ENCODE measurements at places on chromosomes 12 and 14.

GRCh38 chr12:64518396-64518795 lies 66.5 kb downstream of the TBK1 start:
- DNase-seq: no peak

GRCh38 chr14:44798386-44799242 lies 163.1 kb downstream of the KLHL28 start:
- no peak for DNase-seq

GRCh38 chr14:85214471-85214870 lies 315.5 kb upstream of the FLRT2 start:
- no peak for DNase-seq

DNA sequence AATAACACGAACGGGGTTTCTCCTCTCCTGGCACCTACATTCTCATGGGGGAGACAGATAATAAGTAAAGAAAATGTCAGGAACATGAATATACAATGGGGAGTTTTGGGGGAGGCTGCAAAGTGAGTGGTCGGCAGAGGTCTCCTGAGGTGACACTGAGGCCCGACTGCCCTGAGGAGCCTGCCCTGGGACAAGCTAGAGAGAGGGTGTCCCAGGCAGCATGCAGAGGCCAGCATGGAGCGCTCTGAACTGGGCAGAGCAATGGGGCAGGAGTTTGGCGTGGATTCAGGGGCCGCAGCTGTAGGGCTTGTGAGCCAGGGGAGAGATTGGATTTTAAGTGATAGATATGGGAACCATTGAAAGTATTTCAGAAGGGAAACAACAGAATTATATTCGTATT lies 320.5 kb downstream of the CACNA1C start:
- no peak for DNase-seq

GRCh38 chr12:129152351-129153104 lies 299.2 kb downstream of the GLT1D1 start:
- DNase-seq: no peak

- no peak for DNase-seq
Measured at GRCh38 chr14:49939884-49940510, 47.1 kb downstream of the ARF6 start.

GRCh38 chr12:107145397-107145796 lies 52.0 kb upstream of the CRY1 start:
- DNase-seq: no peak

DNA sequence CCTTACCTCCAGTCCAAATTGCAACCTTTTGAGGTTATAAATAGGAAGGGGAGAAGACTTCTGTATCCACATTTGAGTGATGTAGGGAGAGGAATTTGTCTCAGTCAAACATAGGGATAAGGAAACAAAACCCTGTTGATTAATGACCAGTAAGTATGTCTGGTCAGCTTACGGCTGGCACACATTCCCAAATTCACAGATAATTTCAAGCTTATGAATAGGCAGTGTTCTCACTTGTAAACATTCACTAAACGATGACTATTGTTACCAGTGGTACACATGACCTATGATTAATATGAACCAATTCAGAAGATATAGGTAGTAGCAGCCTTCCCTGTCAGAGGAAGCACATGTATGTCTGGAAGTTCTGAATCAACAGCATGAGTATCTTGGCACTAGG lies 33.0 kb upstream of the SLC5A8 start:
- DNase-seq: no peak

DNA sequence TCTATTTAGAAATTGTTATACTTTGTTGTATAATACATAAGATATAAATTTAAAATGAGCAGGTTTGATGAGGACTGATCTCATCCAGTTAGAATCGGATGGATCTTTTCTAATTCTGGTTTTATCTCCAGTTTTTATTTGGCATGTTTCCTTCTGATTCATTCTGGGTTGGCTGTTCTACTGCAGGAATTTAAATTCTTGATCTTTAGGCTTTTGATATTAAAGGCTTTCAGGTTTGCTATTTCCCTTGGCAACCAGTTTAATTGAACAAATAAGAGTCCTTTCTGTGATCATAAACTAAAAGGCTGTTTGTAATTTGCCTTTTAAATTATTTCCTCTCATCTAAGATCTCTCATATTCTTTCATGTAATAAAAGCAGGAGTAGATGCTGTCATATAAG lies 83.4 kb downstream of the PDE6H start:
- DNase-seq: no peak

DNA sequence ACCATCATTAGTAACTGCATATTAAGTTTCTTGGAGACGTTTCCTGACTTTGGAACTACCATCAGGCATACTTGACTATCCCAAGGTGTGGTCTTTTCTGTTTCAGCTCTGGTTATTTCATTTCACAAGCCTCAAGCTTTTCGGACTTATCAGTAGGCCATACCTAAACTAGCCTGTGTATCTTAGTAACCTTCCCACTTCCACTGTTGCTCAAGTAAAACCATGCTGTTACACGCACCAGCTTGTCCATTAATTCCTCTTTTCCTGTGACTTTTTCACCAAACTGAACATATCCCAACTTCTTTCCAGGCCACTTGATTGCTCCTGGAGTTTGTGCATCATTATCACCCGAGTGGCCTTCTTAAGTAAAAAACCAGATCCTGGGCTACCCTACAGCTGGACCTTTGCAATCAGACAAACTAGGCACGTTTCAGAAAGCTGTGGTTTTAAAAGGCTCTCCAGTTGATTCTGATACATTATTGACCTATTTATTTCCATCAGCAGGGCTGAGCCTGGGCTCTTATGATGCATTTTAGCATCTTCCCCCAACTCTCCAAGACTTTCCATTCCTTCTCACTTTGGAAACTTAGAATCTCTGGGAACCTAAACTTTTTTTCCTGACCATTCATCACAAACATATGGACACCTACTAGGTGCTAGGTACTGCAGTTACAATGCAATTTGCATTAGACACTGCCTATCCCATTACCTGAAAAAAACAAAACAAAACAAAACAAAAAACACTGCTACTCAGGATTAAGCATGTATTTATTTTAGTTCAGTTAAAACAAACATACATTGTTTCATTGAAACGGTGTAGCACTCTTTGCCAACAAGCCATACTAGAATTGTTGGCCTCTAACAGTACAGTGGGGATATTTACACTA lies 14.9 kb downstream of the SLC38A2 start:
- DNase-seq: no peak

GRCh38 chr14:23185063-23185462 lies 1.6 kb upstream of the SLC7A8 start:
- DNase-seq: no peak

- no peak for DNase-seq
Measured at GRCh38 chr14:79468486-79468885, 742.8 kb downstream of the DIO2 start.

- DNase-seq: no peak
Measured at GRCh38 chr12:74105434-74105833, 432.2 kb upstream of the ATXN7L3B start.

DNA sequence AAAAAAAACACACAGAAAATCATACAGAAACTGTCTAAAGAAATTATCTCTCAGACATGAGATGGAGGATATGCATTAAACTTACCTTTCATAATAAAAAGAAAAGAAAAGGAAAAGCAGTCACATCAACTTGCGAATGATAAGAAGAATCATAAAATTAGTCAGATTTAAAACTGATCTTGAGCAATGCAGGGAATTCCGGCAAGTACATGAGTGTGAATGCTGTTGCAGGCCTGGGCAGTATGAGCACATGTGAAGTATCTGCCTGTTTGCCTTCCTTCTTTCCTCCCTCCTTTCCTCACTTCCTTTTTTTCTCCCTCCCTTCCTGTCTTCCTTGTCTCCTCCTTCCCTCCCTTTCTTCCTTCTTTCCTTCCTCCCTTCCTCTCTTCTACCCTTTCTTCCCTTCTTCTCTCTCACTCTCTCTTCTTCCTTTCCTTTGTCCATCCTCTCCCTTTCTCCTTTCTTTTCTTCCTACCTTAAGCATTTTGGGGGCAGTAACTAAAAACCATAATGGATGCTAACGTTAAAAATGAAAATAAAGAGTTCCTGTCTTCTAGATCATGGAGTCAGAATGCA lies 38.5 kb upstream of the SLC6A15 start:
- DNase-seq: no peak

- peak; percentile 75 for DNase-seq
Measured at GRCh38 chr12:132614861-132615578, 3.6 kb upstream of the P2RX2 start.

DNA sequence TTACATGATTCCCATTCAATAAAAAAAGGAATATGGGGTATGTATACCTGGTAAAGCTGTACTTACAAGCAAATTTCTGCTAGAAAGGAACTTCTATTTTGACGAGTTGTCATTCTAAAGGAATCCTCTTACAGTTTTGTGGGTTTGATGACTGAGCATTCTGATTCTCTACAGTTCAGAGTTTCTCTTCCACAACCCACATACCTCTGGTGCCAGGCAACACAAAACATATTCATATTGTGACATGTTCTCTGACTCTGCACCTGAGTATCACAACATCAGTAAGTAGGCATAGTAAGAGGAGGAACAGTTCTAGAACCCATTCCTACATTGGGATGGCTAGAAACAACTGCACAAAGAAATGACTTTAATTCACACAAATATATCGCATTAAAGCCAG lies 636.6 kb downstream of the MED13L start:
- DNase-seq: no peak

DNA sequence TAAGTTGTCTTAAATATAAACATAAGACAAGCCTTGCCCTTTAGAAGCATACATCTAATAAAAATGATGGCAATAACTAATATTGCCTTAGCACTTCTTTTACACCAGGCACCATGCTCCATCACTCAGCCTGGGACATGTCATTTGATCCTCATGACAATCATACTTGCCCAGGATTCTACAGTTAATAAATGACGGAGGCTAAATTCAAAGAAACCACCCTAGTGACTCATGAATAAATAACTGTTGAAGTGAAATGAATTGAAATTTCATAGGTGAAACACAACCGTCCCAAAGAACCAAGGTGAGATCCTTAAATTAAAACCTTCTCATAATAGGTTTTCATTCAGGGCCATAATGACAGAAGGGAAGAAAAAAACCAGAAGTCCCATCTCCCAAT lies 89.5 kb downstream of the GRIN2B start:
- no peak for DNase-seq

DNA sequence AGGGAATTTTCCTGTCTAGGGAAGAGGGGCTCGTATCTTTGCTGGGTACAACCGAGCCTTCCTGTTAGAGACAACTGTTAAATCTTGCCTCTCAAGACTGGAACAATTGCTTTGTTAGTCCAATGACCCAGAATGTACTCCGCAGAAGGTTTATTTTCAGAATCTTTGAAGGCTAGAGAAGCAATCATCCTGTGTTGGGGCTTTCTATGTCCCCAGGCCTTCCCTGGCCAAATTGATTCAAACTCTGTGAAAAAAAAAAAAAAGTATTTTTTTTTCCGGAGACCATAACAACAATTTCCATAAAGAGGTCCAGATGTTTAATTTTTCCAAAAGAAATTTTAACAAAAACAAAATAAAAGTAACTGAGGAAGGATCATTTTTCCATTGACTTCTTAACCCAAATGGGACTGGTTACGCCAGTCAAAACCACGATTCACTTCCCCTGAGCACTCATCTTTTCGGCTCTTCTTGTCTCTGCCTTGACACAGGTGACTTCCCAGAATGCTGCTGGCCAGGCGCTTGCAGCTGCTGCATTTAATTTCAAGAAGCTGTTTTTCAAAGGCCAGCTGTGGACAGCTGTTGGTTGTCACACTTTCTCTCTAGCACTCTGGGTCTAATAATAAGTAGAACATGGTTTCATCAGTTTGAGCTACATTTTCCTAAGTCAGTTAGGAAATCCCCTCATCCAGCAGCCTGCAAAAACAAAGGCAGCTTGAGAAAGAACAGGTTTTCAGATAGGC lies 81.6 kb upstream of the MANSC4 start:
- DNase-seq: no peak

DNA sequence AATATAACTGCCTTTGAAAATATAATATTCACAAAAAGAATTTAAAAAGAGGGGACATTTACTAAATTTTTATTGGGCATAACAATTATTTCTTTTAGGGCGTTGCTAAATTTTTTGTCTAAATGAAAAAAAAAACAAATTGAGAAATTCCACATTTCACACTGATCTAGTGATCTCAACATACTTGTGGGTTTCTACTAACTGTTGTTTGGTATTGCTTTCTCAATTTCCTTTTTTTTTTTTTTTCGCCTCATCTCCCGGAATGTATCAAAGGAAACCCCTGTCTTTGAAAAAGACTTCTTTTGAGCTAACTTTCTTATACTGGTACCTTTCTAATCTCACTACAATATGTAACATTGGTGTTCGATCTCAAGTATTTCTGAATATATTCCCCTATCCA lies at the start of gene CLEC4D:
CLEC4D (plus strand) TSS at position 248 of the 400 bp plus-strand sequence. CDS start 230 bp downstream, outside the sequence.
- no peak for DNase-seq

DNA sequence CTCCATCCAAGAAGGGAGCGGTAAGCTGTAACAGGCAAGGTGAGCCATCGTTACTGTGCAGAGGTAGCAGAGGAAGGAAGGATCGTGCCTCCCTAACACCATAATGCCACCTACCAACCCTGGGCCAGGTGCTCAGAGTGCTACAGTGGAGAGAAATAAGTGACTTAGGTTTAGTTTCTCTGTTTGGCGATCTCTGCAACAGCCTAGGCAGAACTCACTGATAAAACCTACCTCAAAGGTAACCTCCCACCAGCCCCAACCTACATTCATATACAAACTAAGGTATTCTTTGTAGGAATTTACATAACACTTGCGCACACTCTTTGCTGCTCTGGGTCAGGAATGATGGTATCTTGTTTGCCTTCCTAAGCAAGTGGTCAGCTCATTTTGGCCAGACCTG lies 93.4 kb upstream of the TMEM132D start:
- no peak for DNase-seq

DNA sequence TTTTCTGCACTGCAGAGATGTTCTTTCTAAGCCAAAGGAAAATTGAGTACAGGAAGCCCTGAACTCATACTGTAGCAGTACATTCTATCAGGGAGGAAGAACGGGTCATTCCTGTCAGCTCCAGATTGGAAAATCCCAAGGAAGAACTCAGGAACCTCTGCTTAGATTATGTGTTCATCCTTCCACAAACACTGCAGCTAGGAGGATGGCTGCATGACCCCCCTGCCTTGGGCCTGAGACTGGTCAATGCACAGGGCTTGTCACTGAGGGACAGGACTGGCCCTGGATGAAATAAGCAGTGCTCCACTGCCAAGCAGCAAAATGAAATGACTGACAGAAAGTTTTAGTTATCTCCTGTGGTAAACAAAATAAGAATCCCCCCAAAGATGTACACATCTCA lies 1406.8 kb upstream of the TMEM132C start:
- no peak for DNase-seq

GRCh38 chr12:104626069-104626837 lies 169.5 kb downstream of the CHST11 start:
- no peak for DNase-seq

DNA sequence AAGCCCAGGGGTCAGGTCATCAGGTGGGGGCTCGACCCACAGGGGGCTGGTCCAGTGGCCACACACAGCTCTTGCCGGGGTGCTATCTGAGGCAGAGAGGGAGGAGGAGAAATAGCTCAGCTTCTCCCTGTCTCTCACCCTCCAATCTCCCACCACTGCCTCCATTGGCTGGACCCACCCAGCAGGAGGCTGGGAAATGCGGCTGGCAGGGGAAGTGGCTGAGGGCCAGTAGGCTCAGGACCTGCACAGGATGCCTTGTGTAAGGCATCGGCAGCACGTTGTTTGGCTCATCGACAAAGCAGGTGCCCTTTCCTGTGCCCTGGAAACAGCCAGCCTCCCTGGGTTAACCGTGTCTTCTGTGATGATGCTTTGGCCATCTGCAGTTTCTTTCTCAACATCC lies 58.8 kb upstream of the SLC24A4 start:
- no peak for DNase-seq
